Fibroblast of skin of scalp (primary cell): ENCODE measurements at places on chromosomes 2 and 18.

GRCh38 chr2:30493440-30493839 lies 46.4 kb downstream of the LCLAT1 start:
- DNase-seq: no peak

DNA sequence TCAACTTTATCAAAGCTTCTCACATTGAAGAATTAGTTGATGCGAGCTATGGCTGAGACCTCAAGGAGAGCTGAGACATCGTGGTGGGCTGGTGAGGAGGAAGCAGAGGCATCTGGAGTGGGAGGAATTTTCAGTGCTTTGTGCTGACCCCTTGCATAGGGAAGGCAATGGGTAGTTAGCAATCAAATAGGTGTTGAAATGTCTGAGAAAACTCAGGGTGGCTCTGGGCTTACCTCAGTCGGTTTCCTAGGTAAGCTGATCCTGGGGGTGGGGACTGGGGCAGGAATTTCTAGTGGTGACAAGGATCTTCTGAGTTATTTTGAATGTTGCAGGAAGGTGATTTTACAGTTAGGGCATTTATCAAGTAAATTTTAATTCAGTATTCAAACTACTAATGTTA lies 20.7 kb upstream of the DPP10 start:
- no peak for DNase-seq

DNA sequence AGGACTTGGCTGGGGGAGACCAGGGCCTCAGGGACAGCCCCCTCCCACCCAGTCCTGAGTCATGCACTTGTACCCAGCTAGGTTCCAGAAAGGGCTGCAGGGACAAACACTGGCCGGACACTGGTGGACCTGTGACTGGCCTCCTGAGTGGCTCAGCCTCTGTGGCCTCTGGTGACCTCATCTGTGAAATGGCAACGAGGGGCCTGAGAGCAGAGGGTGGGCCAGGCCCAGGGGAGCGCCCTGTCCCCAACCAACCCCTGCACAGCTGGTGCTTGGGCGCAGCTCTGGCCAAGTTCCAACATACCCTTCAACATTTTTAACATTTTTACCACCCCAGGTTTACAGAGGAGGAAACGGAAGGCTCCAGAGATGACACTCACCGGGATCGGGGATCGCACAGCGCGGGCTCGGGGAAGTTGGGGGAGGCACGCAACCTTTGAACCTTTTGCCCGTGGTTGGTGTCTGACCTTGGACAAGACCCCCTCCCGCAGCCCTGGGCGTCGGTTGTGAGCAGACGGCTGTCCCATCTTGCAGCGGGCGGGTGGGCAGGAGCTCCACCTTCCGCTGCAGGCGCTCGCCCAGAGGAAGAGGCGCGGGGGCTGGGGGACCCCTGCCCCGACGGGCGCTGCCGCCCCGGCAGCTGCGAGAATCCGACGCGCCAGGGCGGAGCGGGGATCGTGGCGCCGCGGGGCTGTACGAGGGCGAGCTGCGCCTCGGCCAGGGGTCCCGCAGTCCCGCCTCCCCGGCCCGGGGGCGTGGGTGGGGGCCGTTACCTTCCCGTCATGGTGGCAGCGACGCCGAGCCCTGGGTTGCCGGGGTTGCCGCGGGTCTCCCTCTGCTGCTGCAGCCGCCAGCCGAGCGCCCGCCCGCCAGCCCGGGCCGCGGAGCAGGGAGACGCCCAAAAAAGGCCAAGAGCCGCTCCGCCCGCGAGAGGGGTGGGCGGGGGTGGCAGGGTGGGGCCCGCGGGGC lies 805 bp downstream of the LIMS2 start:
- DNase-seq: peak; percentile 27

- DNase-seq: no peak
Measured at GRCh38 chr2:120780402-120780801, 44.7 kb downstream of the GLI2 start.

GRCh38 chr2:239363946-239364637 lies 36.7 kb downstream of the HDAC4 start:
- no peak for DNase-seq

- no peak for DNase-seq
Measured at GRCh38 chr2:152330235-152330866, 4.6 kb upstream of the FMNL2 start.

GRCh38 chr18:44290366-44290977 lies 390.2 kb upstream of the SETBP1 start:
- DNase-seq: no peak

- no peak for DNase-seq
Measured at GRCh38 chr2:81523344-81523743, 1218.8 kb upstream of the LRRTM1 start.

- no peak for DNase-seq
Measured at GRCh38 chr2:215435280-215435869, 493 bp downstream of the FN1 start.

DNA sequence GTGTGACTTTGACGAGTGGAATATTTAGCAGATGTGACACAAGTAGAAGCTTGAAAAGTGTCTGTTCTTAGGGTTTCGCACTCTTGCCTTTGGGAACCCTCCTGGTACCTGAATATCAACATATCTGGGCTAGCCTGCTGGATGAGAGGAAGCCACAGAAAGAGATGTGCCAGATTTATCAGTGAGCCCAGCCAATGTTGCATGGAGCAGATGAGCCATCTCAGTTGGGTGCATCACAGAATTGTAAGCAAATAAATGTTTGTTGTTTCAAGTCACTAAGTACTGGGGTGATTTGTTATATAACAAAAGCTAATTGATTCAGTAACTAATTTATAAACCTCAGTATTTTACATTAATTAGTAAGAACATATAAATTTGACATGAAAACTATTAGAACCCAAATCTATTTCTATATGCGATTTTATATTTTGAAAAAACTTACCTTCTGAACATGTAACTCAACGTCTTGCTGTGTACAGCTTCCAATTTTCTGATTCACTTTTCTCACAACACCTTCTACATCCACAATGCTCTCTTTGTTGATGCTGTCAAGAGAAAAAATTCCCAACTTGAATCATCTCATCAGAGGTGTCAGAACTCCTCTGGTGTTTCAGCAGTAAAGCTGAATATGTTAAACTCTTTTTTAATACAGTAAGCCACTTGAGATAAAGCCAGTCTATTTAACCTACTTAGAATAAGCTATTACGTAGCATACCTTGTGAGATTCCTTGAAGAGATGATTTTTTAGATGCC lies 42.3 kb downstream of the DARS1 start:
- no peak for DNase-seq

DNA sequence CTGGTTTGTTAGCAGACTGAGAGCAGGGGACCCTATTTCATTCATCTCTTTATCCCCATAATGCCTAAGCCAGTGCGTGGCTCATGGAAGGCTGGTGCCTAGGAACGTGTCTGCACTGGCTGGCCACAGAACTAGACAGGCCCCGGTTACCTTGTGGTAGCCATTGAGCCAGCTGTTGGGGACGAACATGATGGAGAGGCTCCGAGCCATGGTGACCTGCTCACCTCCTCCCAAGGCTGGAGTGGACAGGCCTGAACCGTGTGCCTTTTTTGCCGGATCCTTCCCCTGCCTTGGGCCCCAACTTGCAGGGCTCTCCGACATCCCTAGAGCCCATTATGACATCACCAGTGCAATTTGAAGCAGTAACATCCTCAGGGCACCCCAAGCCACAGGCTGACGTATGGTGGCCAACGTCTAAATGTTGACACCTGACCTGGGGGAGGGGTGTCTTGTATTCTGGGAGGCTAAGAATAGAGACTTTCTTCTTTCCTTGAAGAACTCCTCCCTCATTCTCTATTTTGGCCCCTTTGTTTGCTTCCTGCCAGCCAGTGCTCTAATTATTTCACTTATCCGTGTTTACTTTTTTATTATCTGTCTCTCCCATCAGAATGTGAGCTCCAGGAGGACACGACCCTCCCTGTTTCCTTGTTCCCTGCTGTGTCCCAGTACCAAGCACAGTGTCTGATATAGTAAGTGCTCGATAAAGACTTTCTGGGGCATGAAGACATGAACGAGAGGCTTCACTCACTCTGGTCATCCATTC lies 12.2 kb upstream of the DNPEP start:
- no peak for DNase-seq

- peak; percentile 77 for DNase-seq
Measured at GRCh38 chr2:20604951-20605381, 45.9 kb downstream of the HS1BP3 start.

DNA sequence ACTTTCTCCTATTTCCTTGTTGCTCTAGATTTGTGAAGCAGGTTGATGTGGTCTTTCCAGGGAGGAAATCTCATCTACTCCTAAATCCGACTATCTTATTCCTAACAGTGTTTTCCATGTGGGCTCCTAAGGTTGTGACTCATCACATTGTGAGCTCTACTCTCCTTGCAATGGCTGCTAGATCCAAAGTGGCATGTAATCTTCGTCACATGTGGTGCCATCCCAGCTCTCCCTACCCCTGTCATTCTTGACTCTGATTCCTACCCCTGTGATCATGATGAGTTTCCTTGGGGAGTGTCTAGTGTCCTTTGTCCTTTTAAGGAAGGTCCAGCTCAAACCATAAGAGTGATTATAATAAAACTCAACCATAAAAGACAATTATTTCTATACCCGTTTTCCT lies 47.3 kb upstream of the GULP1 start:
- DNase-seq: peak; percentile 6

DNA sequence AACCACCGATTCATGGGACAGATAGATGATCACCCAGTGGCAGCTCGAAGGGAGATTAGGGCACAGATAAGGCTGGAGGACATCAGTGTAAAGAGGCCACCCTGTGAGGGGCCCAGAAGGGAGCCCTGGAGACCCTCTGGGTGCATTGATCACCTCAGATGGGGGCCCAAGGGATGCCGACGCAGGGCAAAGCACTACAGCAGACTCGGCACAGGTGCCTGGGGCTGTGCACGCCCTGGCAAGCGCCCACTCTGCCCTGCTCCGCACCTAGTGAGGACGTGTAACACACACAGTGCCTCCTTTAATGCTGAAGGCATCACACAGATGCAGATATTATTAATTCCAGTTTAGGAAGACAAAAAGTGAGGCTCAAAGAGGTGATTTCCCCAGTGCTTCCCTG lies 9.5 kb downstream of the GYPC start:
- no peak for DNase-seq

- no peak for DNase-seq
Measured at GRCh38 chr18:52657043-52657805, 317.2 kb downstream of the DCC start.

- no peak for DNase-seq
Measured at GRCh38 chr2:235537186-235537585, 43.3 kb downstream of the AGAP1 start.

GRCh38 chr2:177106212-177106611 lies 106.4 kb upstream of the HNRNPA3 start:
- DNase-seq: no peak

GRCh38 chr2:17747684-17748452 lies 5.7 kb downstream of the SMC6 start:
- no peak for DNase-seq

DNA sequence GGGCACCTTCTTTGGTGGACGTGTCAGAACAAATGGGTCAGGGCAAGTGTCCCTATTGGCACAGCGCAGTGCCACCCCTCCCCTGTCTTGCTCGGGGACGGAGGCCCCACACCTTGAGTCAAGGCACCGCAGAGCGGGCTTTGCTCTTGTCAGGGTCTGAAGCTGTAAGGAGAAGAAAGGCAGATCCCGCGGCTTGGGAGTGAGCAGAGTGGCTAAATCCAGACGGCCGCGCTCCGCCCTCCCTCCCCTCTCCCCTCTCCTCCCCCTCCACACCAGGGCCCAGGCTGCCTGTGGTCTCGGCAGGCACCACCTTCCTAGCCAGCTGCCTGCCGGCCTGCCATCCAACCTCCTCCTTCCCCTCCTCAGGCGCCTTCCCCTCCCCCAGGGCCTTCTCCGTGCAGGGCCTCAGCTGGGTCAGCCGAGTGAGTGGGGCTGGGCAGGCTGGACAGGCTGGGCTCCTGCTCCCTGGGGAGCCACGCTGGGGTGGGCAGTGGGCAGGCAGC lies 25.8 kb downstream of the SPEG start:
- DNase-seq: peak; percentile 94

DNA sequence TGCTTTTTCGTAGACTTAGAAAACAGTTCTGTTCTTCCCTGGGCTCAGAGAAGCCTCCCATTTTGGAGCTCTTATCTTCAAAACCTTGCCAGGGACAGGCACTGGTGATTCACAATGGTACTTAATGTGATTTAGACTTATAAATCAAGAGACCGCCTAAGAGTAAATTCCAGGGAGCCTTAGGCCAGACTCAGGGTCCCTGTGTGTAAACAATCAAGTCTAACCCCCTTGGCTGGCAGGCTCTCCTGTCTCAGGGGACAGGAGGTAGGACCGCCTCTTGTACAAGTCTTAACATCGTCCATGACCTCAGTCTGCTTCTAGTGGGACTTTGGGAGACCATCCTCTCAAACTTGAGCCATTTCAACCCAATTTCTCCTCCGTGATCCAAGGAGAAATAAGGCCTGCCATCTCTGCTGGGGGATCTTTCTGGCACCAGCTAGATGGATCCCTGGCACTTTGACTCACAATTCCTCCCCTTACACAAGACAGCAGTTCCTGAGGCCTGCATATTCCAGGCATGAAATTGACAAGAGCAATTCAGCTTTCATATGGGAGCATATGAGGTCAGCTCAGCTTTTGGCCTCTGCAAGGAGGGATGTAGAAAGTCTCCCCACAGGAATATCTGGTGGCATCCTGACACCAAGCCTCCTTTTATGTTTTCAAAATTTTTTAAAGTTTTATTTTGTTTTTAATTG lies 487.0 kb downstream of the TNS1 start:
- no peak for DNase-seq

DNA sequence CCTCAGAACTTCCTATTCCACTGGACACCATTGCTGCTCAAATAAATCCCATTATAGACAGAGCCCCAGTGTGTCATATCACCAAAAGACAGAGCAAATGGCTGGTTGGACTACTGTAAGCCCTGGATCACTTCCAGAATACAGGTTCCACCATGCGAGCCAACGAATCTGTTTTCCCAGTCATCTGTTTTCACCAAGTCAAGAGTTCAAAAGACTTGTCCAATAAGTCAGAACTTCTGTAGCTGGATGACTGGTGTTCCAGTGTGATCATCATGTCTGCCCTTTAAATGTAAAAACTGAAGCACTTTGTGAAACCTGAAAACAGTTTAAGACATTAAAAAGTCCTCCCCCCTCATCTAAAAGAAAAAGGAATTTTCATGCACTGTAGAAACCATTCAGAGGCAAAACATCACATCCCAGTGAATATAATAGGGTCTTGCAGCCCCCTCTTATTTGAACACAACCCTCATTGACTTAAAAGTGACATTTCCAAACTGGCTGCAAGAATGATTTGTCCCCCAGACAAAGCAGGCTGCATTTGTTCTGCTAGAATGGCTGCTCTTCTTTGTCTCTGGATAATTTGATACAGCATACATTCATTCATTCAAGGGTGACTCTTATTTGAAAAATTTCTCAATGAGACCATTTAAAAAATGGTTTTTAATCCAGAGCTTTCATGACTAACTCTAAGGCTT lies 64.6 kb upstream of the TANC1 start:
- DNase-seq: no peak

DNA sequence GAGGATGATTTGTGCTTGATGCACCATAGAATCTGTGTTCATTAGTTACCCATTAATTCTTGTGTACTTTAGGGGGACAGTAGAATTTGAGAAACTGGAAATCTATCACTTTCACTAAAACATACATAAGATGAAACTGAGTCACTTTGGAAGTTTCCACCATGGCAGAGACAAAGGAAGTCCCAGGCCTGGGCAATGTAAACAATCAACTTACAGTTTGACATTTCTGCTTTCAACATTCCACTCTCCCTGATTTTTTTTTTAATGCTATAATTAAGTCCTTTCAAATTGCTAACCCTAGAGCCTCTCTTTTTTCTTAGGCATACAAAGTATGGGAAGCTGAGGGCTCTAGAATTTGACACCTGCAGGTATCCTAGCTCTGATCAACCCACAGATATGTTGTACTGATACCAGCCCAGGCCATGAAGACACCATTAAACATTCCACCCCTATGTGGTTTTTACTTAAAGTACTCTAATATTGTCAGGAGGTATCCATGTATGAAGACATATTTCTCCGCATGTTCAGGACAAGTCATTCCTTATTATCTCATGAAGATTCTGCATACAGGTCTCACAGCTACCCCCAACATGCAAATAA lies 88.5 kb upstream of the GLS start:
- peak; percentile 17 for DNase-seq
